ENCODE measurements at places on chromosomes 2 and 18.
A peak's percentile ranks its signal among the peaks of the same experiment; 100 is the strongest.

DNA sequence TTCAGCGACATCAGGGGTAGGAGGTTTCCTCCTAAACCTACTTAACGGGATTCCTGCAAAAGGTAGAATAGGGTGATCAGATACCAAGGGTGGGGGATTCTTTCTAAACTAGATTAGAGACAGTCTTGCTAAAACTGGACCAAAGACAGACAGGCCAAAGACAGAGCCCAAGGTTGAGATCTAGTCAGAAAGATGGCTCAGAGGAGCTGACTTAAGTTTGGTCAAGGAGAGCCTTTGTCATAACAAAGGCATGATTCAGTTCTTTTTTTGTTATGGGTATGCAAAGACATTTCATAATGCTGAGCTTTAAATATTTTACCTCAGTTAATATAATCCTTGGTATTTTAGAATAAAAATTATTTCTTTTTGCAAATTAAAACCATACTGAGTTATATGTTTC is 17.8 kb upstream of the GPR75 start:
- DNase-seq = no peak

- DNase-seq = no peak
Measured at GRCh38 chr2:238509903-238510302, 83.2 kb downstream of the ASB1 start.

- DNase-seq = no peak
Measured at GRCh38 chr2:54909001-54909400, 141.2 kb downstream of the RTN4 start.

- peak; percentile 51 for DNase-seq
Measured at GRCh38 chr2:2879781-2880180, 497.8 kb downstream of the EIPR1 start.

DNA sequence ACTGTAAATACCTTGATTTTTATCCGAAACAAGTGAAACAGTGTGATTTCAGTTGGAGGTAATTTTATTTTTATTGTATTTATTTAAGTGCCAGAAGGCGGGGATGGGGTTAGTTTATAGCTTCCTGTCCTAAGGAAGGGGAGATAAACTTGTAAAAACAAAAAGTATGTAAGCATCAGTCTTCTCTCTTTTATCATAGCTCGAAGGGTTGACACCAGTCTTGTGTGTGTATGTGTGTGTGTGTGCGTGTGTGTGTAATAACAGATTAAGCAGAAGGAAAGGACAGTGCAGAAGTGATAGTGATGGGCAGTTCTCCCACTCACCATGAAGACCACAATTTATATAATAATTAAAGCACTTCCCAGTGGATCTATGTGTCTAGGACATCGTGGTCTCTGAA is 793.3 kb downstream of the PLCL1 start:
- DNase-seq = no peak

DNA sequence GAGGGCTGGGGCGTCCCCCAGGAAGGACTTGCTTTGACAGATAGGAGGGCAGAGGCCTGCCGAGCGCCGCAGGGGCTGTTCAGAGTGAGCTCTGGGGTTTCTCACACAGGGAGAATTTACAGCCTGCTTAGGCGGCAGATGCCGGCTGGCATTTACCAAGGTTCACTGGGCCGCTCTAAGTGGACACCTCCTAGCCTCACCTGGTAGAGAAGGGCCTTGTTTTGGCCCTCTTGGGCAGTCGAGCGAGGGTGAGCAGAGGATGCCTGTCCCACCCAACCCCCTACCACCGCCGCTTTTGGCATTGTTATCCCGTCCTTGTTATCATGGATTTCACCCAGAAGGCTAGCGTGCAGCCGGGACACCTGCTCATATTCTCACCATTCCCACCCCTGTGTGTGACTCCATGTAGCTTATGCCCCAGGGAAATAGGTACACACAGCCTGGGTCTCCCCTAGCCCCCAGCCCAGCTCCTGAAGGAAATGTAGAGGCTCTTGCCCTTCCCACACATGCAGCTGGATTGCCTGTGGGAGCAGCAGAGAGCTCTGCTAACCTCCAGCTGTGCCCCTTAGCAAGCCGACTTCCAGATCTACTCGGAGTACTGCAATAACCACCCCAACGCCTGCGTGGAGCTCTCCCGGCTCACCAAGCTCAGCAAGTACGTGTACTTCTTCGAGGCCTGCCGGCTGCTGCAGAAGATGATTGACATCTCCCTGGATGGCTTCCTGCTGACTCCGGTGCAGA is 52.4 kb downstream of the FAM168B start:
- no peak for DNase-seq

- DNase-seq = no peak
Measured at GRCh38 chr18:7898181-7898580, 331.1 kb downstream of the PTPRM start.

- no peak for DNase-seq
Measured at GRCh38 chr18:24138409-24138788, 463 bp upstream of the CABYR start.

- no peak for DNase-seq
Measured at GRCh38 chr2:217414429-217414828, 554.6 kb upstream of the TNP1 start.

- no peak for DNase-seq
Measured at GRCh38 chr18:32919799-32920198, 147.0 kb upstream of the KLHL14 start.

DNA sequence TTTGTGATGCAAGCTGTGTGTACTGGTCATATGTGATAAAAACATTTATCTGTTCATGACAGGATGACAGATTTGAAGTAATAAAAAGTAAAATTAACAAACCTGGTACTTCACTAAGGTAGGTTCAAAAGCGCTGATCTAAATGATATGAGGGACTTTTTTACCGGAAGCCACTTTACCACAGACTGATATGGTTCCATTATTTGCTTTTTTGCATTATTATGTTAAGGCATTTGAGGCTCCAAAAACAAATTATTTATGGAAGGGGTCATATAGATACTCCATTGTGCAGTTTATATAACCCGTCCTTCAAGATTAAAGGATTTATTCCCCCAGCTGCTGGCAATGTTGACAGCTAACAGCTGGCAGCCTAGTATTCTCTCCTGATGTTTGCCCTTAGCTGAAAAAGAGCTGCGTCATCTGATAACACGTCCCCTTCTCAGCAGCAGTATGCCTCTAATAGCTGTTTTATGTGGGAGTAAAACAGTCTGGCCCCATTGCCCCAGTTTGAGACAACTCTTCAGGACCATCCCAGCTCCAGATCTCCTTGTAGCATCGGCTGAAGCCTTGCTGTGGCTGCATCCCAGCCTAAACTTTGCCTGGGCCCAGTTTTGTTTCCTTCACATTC is 84.8 kb upstream of the XIRP2 start:
- no peak for DNase-seq

DNA sequence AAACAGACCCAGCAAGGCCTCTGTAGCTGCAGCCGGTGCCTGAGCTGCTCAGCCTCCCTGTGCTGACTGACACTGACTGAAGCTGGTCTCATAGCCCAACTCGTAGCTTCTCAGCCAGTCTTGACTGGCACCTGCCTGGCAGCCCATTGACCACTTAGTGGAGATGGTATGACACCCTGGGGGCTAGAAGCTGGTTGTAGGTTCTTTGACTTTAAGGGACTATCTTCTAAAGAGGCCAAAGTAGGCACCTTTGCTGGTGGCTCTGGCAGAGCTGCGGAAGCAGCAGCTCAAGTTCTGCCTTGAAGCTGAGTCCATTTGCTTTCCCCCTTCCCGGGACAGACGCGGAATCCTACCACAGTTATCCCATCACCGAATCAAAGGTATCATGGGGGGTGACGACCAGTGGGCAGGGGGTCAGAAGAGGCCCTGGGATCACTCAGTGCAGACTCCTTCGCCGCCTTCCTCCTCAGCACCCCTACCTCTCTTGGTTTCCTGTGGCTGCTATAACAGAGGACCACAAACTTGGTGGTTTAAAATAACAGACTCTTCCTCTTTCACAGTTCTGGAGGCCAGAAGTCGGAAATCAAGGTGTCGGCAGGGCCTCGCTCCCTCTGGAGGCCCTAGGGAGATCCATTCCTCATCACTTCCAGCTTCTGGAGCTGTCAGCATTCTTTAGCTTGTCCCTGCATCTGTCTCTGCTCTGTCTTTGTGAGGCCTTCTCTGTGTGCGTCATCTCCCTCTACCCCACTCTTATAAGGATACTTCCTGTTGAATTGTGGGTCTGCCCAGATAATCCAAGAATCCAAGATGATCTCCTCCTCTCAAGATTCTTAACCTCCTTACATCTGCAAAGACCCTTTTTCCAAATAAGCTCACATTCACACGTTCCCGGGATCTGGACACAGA is 13.7 kb upstream of the FOSL2 start:
- DNase-seq = no peak

Data from GM12891 (cell line).